ENCODE measurements at places on chromosomes 16 and 17.

DNA sequence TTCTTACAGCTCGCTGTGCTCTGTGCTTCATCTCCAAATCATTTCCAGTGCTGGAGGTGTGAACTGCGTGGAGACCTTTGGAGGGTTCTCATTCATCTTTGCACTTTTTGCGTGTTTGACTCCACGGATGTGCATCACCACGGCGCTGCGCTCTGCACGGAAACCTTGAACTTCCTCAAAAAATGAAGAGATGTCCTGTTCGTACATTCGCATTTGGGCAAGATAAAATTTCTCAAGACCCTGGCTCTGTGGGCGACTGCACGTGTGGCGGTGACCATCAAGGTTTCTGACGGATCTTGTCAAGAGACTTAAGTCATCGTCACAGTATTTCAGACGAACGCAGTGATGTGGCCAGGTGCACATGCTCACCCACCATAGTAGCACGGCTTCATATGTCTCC, 10.3 kb upstream of the PVALEF start:
- no peak for DNase-seq

GRCh38 chr17:79979816-79980215, 55.9 kb downstream of the TBC1D16 start:
- no peak for DNase-seq

DNA sequence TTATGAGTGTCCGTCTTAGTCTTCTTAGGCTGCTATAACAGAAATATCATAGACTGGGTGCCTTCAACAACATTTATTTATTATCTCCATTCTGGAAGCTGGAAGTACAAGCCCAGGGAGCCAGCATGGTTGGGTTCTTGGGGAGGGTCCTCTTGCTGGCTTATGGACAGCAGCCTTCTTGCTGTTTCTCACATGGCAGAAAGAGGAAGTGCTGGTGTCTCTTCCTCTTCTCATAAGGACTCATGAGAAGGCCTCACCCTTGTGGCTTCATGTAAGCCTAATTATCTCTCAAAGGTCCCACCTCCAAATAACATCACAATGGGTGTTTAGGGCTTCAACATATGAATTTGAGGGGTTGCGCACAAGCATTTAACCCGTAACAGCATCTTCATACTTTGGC, 207.0 kb upstream of the COX10 start:
- DNase-seq = no peak

DNA sequence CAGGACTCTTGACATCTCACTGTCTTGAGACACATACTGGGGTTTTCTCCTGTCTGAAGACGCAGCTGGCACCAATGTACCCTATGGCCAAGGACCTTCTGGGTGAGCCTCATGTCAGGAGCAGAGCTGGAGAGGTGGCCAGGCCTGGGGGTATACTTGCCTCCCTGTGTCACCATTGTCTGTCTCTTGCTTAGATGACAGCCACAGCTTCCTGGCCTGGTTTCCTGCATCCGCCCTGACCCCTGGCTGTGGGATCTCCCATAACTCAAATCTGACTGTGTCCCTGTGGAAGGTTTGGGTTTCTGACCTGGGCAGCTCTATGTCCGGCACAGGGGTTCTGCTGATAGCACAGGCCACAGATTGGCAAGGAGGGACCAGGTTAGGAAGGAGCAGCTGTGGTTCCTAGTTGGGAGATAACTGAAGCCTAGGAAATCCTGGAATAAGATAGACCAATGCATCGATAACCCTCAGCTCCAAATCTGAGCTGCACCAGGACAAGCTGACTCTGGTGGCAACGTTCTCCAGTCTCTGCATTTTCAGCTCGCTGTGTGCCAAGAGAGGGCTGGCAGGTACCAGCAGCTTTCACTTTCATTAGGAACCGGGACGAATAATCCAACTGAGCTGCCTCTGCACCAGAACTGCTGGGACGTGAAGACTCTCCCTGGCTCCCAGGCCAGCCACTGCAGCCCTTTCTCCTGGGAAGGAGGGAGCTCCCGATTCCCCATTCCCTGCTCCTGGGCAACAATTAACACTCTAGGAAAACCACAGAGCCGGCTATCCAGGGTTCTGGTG, 5.0 kb downstream of the DEXI start:
- no peak for DNase-seq

DNA sequence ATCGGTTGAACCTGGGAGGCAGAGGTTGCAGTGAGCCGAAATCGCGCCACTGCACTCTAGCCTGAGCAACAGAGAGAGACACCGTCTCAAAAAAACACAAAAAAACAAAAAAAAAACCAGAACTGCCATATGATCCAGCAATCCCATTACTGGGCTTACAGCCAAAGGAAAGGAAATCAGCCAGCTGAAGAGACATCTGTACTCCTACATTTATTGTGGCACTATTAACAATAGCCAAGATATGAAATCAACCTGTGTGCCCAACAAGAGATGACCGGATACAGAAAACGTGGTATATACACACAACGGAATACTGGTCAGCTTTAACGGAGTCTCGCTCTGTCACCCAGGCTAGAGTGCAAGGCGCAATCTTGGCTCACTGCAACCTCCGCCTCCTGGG, 14.6 kb downstream of the FANCA start:
- DNase-seq = no peak
